Central memory CD4-positive, alpha-beta T cell (primary cell): ENCODE measurements at places on chromosomes 6 and 20.

GRCh38 chr6:56549014-56549413 lies 93.7 kb downstream of the DST start:
- DNase-seq: no peak

DNA sequence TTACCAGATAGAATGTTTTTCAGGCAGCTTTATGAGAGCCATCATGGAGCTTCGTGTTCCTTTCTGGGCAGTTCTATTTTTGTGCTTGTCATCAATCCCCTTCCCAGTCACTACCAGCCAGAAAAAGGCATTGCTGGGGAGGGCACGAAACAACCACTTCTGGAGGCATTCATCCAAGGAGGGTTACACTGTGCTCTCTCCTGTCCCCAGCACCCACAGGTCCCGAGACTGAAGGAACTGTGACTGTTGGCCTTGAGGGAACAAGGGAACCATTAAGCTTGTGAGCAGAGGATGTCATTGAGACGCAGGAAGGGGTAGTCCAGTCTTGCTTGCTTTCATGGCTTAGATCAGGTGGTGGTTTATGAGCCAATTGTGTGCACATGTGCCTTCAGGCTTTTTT lies 20.1 kb upstream of the ENPP5 start:
- DNase-seq: no peak

DNA sequence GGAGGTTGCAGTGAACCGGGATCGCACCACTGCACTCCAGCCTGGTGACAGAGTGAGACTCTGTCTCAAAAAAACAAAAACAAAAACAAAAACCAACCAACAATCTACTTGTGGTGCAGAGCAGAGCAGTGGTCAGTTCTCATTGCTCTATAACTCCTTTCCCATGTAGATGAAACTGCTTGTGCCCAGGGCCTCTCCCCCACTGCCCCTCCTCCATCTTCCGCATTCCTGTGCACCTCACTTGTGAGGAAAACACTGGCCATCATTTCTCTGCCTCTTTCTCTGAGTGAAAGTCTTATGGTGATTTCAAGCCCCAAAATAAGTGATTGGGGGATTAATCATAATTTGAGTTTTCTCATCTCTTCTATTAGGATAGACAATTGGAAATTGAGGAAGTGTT lies 63.9 kb upstream of the GLP1R start:
- DNase-seq: no peak

GRCh38 chr6:2773449-2773848 lies 8.3 kb downstream of the WRNIP1 start:
- DNase-seq: no peak

- peak; percentile 60 for DNase-seq
Measured at GRCh38 chr6:109187399-109188114, 92.2 kb downstream of the CEP57L1 start.

DNA sequence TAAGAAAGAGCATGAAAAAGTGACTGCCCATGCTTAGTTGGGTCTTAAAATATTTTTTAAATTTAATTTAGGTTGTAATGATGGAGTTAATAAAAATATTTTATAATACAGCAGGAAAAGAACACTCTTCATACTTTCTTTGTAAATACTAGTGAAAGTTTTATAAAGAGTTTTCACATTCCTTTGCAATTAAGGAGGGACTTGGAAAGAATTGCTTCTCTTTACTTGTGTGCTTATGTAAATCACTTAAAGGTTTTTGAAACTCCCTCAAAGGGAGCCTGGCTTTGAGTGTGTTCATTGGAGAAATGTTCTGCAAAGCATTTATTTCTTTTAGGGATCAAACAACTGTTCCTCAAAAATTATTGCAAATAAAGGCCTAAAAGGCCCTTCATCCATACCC lies 11.6 kb upstream of the TFAP2B start:
- no peak for DNase-seq

GRCh38 chr6:9087470-9087869 lies 652.1 kb upstream of the SLC35B3 start:
- no peak for DNase-seq

GRCh38 chr20:19588732-19589131 lies 169.3 kb upstream of the RIN2 start:
- no peak for DNase-seq

GRCh38 chr6:128156321-128157111 lies 255.7 kb upstream of the THEMIS start:
- DNase-seq: no peak

DNA sequence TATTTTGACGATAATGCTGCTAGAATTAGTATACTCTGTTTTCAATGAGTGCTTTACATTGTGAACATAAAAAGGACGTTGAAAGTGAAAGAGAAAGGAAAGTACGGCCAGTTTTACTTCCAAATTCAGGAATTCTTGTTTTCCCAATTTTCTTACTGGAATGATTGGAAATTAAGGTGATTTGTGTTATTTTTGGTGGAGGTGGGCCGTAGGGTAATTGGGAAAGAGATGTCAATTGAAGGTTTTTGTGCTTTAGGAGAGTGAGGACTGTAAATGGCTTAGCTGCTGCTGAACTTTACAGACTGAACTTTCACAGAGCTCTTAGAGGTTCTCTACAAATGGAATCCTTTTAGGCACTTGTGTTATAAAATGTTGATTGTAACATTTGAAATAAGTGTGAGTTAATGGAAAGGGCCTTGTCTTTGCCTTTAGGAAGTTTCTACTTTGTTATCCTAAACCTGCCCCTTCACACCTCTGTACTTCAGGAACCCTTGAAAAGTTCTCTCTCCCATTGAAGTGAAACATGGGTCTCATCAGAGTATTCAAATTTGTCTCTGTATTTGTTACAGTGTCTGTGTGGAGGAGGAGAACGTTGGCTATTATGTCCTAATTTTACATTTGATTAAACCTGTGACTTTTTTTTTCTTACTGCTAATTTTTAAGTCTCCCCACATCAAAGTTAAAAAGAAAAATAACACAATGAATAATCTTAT lies 256.4 kb downstream of the ARID1B start:
- DNase-seq: no peak

DNA sequence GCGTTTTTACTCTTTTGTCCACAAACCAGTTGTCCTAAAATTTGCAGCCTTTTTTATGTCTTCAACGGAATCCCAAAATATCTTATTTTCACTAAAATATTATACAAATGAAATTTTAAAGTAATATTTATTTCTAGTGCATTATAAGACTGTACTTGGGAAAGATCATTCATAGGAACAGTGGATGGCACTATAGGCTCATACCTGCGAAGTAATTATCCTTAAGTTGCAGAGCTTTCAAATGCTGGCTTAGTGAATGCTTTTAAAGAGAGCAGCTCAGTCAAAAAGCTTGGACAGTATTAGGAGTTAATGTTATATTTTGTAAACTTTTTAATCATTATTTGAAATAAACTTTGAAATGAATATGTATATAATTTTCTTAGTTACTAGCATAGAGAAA lies 254.9 kb downstream of the CDKAL1 start:
- no peak for DNase-seq

- DNase-seq: peak; percentile 17
Measured at GRCh38 chr6:3228046-3228671, 706 bp upstream of the TUBB2B start.

- no peak for DNase-seq
Measured at GRCh38 chr6:106637717-106638341, 8.5 kb downstream of the QRSL1 start.

DNA sequence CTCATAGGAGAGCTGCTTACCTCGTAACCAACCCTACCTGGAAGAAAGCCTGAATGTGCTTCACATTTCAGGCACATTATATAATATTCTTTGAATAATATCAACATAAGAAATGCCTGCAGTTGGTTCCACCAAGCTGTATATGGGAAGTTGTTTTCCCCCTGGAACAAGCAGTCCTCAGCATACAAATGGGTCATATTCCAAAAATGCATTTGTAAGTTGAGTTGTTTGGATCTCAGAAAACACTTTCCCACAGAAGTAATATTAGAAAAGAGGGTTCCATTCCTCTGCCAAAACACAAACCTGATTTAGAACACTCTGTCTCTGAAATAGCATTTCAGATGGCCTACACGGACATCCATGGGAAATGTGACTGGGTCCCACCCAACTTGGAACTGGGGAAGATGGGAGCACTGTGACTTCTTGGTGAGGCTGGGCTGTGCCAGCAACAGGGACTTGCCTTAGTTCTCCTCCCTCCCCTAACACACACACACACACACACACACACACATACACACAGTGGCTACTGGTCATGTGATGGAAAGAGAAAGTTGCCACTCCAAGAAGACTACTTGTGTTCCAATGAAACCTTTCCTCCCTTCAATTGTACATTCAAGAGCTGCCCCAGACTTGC lies 11.4 kb upstream of the RCAN2 start:
- no peak for DNase-seq

DNA sequence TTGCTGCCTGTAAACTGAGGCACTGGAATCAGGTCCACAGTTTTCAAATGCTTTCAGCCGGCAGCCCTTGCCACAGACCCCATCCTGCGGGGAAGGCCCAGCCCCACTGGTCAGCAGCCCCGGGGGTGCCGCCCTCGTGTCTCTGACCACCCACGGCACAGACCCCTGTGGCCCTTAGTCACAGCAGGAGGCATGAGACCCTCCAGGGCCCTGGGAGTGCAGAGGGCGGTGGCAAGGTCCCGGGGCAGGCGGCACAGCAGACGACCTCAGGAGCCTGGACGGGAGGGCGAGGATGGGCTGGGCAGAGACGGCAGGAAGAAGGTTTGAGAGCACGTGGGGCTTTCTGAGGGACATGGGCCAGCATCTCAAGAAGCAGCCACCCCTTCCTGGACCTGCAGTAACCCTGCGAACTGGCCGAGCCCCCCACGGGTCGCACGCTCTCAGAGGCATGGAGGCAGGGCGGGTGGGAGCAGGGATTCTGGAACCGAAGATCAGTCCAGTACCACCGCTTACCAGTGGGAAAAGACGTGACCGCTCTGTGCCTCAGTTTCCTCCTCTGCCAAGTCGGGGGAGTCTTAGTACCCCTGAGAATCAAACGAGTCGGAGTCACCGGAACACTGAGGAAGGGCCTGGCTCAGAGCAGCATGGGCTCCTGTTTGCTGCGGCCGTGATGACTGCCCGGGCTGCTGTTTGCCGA lies 140.7 kb downstream of the TAF4 start:
- DNase-seq: no peak

- no peak for DNase-seq
Measured at GRCh38 chr6:3841711-3842565, 7.2 kb upstream of the FAM50B start.

- no peak for DNase-seq
Measured at GRCh38 chr6:106422534-106422933, 62.0 kb downstream of the CRYBG1 start.

DNA sequence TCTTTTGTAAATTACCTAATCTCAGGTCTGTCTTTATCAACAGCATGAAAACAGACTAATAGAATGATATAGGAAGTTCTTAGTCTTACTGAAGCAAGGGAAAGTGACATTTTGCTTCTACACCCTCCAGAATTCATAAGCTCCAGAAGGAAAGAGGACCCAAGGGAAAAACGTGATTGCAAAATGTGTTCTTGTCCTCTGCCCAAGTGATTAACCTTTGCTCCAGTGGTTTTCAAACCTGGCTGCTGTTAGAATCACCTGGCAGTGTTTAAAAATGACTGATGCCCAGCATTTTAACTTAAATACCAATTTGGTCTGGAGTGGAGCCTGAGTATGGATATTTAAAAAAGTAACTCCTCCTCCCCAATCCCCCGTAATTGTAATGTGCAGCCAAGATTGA lies 191.4 kb downstream of the SLC16A10 start:
- DNase-seq: no peak

- DNase-seq: no peak
Measured at GRCh38 chr6:79231101-79231500, 3.4 kb downstream of the HMGN3 start.

- DNase-seq: no peak
Measured at GRCh38 chr20:25509084-25509483, 76.2 kb downstream of the NINL start.

GRCh38 chr6:133923938-133924593 lies 29.0 kb upstream of the TBPL1 start:
- DNase-seq: peak; percentile 52

- DNase-seq: no peak
Measured at GRCh38 chr6:113340371-113340770, 516.8 kb upstream of the MARCKS start.

DNA sequence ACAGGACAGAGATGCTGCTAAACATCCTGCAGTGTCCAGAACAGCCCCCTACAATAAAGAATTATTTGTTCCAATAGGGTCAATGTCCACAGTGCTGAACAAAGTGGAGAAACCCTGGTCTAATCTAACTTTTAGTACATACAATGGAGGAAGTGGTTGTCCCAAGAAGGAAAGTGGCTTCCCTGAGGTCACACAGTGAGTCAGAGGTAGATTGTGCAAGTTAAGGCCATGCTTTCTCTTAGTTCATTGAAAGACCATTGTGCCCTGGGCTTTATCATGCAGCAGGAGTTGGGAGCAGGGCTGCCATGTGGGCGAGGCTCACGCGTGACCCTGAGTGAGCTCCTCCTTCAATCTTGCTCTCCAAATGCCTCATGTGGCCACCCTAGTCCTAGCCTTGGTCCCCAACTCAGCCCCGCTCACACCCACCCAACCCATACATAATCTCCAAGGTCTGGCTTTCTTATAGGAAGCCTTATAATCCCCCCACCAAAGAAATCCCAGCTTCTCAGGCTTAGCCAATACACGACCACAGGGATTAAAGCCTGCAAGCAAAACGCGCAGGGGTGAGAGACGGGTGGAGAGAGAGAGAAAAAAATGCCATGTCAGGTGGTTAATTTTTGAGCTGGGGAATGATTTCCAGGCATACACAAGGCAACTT lies 19.9 kb downstream of the SLC13A3 start:
- DNase-seq: no peak

GRCh38 chr20:58665606-58666005 lies 14.5 kb downstream of the STX16 start:
- no peak for DNase-seq

- DNase-seq: no peak
Measured at GRCh38 chr20:58638467-58639181, 12.5 kb upstream of the STX16 start.

GRCh38 chr6:11043961-11044711 lies at the start of gene ELOVL2:
Gene ELOVL2 (minus strand): TSS chr6:11044305. CDS start chr6:11044230, 75 bp downstream.
- no peak for DNase-seq

DNA sequence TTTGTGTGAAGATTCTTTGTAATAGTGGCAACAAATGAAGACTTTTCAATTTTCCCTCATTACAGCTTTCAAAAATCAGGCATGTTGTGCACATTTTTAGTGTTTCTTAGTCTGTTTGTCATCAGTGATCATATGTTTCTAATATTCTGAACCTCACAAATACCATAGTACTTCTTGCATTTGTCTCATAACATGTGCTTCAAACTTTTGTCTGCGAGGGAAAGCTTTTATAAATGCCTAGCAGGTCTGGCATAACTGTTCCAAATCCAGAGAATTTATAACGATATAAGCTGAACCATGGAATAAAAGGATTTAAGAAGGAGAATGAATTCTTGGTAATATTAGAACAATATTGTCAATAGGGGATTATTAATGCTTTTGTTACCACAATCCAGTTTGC lies 670.2 kb downstream of the RFPL4B start:
- DNase-seq: no peak

GRCh38 chr20:24862606-24863005 lies 86.5 kb upstream of the CST7 start:
- DNase-seq: no peak
